CD8-positive, alpha-beta memory T cell (primary cell): ENCODE measurements at places on chromosomes 3 and 15. TPM values are rescaled to one million over a fixed set of nuclear protein-coding genes. Genes with fewer than 3 reads are reported as not detected.

GRCh38 chr3:124517306-124517705 is 212.9 kb upstream of the UMPS start:
- no peak overlapping the region for H3K27ac ChIP-seq
- no peaks in the 10 kb centered on the region for H3K27me3 ChIP-seq
- no peaks in the 10 kb centered on the region for H3K36me3 ChIP-seq
- H3K4me1 ChIP-seq = no peaks in the 10 kb centered on the region
- DNase-seq = no peak
- H3K4me3 ChIP-seq = no peak overlapping the region

The ATP13A5 gene
- not detected for polyA plus RNA-seq

DNA sequence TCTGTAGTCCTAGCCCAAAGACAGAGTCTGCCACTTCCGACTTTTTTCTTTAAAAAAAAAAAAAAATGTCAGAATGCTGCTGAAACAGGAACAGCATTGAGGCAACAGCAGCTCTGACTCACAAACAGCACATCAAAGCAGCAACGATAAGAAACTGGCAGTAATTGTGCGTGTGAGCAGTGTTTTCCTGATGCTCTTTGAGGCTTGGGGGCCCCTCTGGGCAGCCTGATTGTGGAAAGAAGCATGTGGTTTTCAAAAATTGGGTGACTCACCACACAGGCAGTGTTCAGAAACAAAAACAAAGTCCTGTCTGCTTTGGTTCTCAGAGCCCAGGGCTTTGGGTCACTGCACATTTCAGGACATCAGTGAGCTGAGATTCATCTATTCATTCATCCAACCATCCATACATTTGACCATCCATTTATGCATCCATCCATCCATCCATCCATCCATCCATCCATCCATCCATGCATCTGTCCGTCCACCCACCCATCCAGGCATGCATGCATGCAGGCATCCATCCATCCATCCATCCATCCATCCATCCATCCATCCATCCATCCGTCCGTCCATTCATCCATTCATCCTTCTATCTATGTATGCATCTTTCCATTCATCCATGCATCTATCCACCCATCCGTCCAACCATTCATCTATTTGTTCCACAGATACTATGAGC is 308.4 kb downstream of the RPLP1 start:
- no peaks in the 10 kb centered on the region for H3K27me3 ChIP-seq
- H3K36me3 ChIP-seq = no peaks in the 10 kb centered on the region
- H3K4me3 ChIP-seq = peak overlapping the region; percentile 14
- H3K4me1 ChIP-seq = peaks cover 63% of the 10 kb centered on the region
- H3K27ac ChIP-seq = no peak overlapping the region

The KCNH8 gene
- not detected for polyA plus RNA-seq

DNA sequence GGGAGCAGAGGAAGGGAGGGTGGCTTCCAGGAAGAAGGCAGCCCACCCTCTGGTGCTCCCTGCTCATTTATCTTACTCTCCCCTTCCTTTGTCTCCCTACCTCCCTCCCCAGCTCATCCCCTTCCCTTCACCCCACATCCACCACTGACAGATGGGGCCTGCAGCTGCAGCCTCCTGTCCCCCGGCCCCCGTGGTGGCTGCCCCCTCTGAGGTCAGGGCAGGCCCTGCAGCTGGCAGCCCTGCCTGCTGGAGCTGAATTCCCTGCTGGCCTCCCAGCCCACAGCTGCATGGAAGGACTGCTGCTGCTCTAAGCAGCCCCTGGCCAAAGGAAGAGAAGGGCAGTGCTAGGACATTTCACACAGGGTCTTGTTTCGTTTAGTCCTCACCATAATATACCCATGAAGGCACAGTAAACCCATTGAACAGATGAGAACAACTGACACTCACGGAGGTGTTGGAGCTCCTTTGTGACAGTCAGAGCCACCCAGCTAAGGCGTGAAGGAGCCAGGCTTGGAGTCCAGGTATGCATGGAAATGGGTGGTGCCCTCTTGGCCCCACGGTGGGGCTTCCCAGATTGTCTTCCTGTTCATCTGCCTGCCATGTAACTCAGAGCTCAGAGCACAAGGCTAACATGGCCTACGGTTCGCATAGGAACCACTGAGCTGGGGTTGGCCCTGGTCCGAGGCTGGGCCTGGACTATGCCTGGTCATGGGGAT is 121.7 kb upstream of the PRR20G start:
- no peak overlapping the region for H3K27ac ChIP-seq
- no peak overlapping the region for H3K4me3 ChIP-seq
- H3K4me1 ChIP-seq = no peaks in the 10 kb centered on the region
- no peaks in the 10 kb centered on the region for H3K27me3 ChIP-seq
- H3K36me3 ChIP-seq = no peaks in the 10 kb centered on the region

The IRAK2 gene
- polyA plus RNA-seq = 10.3 TPM

DNA sequence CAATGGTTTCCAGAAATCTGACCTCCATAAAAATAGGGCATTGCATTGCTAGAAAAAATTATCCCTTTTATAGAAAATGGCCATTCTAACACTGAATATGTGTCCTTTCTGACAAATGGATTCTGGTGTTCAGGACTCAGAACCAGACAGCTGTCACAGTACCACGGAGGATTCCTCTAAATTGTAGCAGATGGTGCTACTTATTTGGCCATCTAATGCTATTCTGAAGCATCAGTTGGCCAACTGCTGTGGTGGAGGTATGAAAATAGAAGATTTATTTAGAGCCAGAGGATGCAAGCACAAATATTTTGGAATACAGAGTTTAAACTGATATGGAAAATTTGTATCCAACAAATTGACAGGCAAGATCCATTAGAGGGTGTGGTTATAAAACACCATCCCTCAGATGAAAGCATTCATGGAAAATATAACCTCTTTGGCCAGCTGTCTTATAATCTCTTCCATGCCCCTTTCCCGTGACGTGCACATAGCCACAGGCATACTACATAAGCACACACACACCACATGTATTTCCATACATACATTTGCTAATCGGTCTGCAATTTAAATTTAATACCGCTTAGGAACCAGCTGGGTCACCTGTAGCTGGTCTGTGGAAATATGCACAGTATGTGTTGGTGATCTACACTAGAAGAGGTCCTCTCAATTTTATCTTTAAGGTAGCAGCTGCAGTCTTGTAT is 302.7 kb upstream of the KCNMB2 start:
- no peak overlapping the region for H3K4me3 ChIP-seq
- DNase-seq = no peak
- no peaks in the 10 kb centered on the region for H3K27me3 ChIP-seq

DNA sequence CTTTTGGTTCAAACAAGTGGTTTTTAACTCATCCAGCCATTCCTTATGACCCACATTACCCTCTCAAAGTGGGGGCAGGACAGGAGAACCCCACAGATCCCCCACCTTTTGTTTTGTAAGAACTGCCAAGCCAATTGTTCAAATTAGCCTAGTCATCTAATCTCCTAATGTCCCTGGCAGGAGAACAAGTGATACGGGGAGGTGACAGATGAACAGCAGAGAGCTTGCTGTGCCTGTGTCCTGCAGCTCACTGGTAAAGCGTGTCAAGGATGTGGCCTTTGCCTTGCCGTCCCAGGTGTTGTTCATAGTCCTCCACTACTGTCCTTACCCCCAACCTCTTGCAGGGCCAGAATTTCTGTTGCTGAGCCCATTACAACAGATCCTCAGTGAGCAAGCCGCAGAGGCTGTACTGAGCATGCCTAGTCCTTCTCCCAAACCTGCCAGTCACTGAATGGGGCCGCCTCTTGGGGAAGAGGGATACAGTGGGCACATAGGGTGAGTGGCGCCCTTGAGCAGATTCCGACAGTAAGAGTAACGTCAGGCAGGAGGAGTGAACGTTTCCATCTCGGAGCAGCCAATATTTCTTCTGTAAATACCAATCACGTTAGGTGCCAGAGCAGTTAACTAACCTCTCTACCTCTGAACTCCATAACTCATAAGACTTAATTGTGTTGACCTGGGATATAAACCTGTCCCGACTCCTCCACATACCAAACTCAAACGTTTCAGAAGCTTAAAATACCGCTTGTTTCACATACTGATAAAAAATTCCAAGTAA is 87.4 kb downstream of the ITPR1 start:
- H3K27ac ChIP-seq = no peak overlapping the region
- no peaks in the 10 kb centered on the region for H3K36me3 ChIP-seq
- H3K4me1 ChIP-seq = peaks cover 14% of the 10 kb centered on the region
- H3K27me3 ChIP-seq = no peaks in the 10 kb centered on the region
- no peak overlapping the region for H3K4me3 ChIP-seq

- no peaks in the 10 kb centered on the region for H3K27me3 ChIP-seq
- no peak for DNase-seq
- H3K4me1 ChIP-seq = peaks cover 6% of the 10 kb centered on the region
- no peak overlapping the region for H3K4me3 ChIP-seq
These were observed 40.6 kb downstream of the FOXB1 start for GRCh38 chr15:60044636-60045270.

The RHCG gene
- polyA plus RNA-seq = not detected

DNA sequence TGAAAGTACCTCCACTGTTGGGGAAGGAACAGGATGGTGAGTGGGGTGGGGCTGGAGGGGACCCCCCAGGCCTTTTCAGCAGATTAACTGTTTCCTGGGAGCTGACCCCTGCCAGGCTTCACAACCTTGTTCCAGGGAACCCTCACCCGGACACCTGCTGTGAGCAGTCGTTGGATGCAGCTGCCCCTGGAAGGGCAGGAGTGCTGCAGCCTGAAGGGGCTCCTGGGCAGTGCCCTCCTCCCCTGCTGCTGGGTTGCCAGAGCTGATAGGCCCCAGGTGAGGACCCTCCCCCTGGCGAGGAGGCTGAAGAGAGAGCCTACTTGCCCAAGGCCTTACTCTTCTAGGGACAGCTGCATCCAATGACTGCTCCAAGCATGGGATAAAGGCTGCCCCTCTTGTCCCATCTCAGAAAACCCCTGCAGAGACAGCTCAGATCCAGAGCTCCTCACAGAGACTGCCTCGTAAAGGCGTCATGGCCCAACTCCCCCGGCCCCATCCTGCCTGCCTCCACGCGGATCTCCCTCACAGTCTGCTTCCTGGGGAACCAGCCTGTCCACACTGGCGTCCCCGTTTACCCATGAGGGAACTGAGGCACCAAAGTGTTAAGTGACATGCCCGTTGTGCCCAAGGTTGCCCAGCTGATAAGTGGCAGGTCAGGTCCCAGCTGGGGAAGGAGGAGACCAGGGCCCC is 193.4 kb upstream of the LINGO1 start:
- H3K36me3 ChIP-seq = no peaks in the 10 kb centered on the region
- H3K4me3 ChIP-seq = no peak overlapping the region
- no peak overlapping the region for H3K27ac ChIP-seq

- no peak overlapping the region for H3K4me3 ChIP-seq
- DNase-seq = no peak
- peaks cover 5% of the 10 kb centered on the region for H3K4me1 ChIP-seq
- H3K27ac ChIP-seq = no peak overlapping the region
- peaks cover 3% of the 10 kb centered on the region for H3K27me3 ChIP-seq
These were observed 12.4 kb upstream of the OCA2 start for GRCh38 chr15:28111543-28111942.

- no peaks in the 10 kb centered on the region for H3K36me3 ChIP-seq
- no peak overlapping the region for H3K4me3 ChIP-seq
- H3K27ac ChIP-seq = no peak overlapping the region
- no peaks in the 10 kb centered on the region for H3K27me3 ChIP-seq
- DNase-seq = no peak
These were observed 119.3 kb upstream of the SLC24A5 start for GRCh38 chr15:48001393-48002039.

- H3K4me3 ChIP-seq = no peak overlapping the region
- H3K27ac ChIP-seq = no peak overlapping the region
- H3K36me3 ChIP-seq = no peaks in the 10 kb centered on the region
- no peaks in the 10 kb centered on the region for H3K4me1 ChIP-seq
- no peak for DNase-seq
These were observed 163.3 kb upstream of the IL12A start for GRCh38 chr3:159825216-159825854.

The TRIM42 gene
- polyA plus RNA-seq = not detected

GRCh38 chr3:161990036-161990435 is 493.4 kb downstream of the OTOL1 start:
- no peaks in the 10 kb centered on the region for H3K4me1 ChIP-seq
- H3K36me3 ChIP-seq = no peaks in the 10 kb centered on the region
- no peaks in the 10 kb centered on the region for H3K27me3 ChIP-seq
- no peak overlapping the region for H3K4me3 ChIP-seq

DNA sequence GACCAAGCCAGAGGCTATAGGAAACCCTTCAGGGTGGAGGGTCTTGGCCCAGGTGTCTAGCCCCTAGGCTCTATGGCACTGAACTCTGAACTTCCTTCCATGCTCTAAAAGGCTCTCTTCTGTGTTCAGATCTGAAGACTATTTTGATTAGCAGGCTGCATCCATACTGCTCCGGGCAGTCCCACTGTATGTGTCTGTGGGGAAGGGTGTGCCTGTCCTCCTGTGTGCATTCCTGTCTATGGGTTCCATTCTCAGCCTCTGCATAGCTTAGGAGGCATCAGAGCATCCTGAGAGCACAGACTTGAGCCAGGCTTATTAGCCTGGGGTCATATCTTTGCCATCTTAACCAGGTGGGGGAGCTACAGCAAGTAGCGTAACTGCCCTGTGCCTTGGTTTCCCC is 38.0 kb downstream of the EXOG start:
- DNase-seq = no peak
- H3K36me3 ChIP-seq = no peaks in the 10 kb centered on the region
- H3K4me1 ChIP-seq = no peaks in the 10 kb centered on the region
- H3K4me3 ChIP-seq = no peak overlapping the region
- no peaks in the 10 kb centered on the region for H3K27me3 ChIP-seq

- H3K4me1 ChIP-seq = no peaks in the 10 kb centered on the region
- no peaks in the 10 kb centered on the region for H3K36me3 ChIP-seq
- H3K27ac ChIP-seq = no peak overlapping the region
- DNase-seq = no peak
These were observed 381.1 kb upstream of the CNTN4 start for GRCh38 chr3:1717524-1717923.

The CERS3 gene
- polyA plus RNA-seq = not detected
